ENCODE measurements at places on chromosomes 16 and 17. TPM values are rescaled to one million over a fixed set of nuclear protein-coding genes. Genes with fewer than 3 reads are reported as not detected.

DNA sequence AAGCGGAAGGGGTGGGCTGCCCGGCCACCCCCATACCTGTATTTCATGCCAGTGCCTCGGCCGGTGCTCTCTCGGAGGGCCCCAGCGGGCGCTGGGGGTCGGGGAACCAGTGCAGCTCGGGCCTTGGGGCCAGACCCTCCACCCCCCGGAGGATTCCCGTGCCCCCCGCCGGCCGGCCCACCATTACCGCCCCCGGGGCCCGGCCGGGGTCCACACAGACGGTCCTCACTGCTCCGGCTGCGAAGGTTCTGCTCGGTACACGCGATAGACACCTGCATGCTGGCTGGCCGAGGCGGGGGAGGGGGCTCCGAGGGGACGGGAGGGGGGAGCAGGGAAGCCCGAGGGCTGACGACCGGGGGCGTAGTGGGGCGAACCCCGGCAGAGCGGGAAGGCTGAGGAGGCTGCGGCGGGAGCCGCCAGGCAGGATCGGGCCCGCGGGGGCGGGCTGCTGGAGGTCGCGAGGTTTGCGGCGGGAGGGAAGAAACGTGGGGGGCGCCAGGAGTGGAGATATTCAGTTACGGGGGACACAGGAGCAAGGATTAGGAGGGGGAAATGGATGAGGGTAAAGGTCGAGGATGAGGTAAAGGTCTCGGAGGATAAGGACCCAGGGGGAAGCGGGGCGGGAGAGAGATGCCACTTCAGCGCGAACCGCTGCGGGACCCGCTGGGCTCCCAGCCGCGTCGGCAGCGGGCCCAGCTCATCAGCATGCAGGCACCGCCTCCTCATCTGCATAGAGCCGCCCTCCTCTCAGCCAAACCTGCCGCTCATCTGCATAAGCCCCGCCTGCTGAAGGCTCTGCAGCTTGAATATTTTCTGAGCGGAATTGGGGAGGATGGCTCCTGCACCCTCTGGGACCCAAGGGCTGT lies at the start of gene KCNAB3:
TSS of gene KCNAB3 (minus strand) at position 699 of the 866 bp plus-strand sequence. CDS start at position 278, 421 bp downstream.
- DNase-seq = no peak

DNA sequence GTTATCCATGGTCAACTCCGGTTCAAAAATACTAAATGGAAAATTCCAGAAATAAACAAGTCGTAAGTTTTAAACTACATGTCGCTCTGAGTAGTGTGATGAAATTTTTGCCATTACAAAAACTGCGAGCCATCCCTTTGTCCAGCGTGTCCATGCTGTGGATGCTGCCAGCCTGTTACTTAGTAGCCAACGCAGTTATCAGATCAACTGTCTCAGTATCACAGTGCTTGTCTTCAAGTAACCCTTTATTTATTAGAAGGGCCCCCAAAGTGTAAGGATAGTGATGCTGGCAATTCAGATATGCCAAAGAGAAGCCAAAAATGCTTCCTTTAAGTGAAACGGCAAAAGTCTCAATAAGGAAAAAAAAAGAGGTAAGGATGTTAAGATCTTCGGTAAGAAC lies 23.9 kb downstream of the SNN start:
- no peak for DNase-seq

DNA sequence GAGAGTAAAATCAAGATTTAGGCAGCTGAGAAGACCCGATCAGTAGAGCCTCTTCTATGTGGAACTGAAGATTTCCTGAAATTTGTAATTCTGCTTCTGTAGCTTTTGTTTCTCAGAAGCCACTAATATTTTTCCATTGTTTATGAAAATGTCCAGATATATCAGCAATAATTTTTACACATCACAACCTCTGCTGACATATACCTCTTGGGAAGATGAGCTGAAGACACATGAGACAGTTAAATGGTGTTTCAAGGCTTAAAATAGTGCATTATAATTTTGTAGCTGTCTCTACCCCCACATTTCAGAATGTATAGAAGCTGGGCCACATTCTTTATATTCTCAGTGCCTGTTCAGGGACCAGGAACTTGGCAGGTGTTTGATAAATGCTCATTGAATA lies 320.6 kb downstream of the HS3ST4 start:
- DNase-seq = no peak

DNA sequence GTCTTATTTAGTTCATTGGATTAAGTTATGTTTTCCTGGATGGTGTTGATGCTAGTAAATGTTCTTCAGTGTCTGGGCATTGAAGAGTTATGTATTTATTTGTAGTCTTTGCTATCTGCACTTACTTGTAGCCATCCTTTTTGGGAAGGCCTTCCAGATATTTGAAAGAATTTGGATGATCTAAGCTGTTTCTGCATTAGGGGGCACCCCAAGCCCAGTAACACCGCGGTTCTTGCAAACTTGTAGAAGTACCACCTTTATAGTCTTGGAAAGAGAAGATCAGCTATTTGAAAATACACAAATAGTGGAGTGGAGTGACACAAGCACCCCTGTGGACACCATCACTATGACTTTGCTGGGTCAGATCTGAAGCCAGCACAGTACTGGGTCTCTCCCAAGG lies 175.9 kb upstream of the KIF2B start:
- DNase-seq = no peak

Gene ANKRD40CL
- total RNA-seq = not detected

DNA sequence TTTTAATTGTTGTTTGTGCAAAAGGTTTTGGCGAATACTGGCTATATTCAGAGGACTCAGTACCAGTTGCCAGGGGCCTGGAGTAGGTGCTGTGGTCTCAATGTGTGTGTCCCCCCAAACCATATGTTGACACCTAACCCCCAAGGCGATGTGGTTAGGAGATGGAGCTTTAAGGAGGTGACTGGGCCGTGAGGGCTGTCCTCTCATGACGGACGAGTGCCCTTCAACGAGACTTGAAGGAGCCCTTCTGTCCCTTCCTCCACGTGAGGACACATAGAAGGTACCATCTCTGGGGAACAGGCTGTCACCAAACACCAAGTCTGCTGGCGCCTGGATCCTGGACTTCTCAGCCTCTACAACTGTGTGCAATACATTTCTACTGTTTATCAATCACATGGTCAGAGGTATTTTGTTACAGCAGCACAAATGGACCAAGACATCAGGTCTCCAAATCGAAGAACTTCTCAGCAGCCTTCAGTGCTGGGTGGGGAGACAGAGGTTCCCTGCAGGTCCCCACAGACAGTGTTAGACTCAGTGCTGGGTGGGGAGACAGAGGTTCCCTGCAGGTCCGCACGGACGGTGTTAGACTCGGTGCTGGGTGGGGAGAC lies 24.8 kb upstream of the METRNL start:
- DNase-seq = no peak

Gene MVP
- total RNA-seq = 32.9 TPM

Gene SMPD3
- total RNA-seq = 0.14 TPM

- DNase-seq = no peak
Observed at GRCh38 chr16:9092282-9092977, 986 bp downstream of the HAPSTR1 start.

- no peak for DNase-seq
Observed at GRCh38 chr16:630815-631405, at the start of gene WFIKKN1. Gene WFIKKN1, plus strand, starts transcription at chr16:630985. Its CDS starts 269 bp downstream, at chr16:631254.

GRCh38 chr16:27766236-27766925 lies 216.4 kb downstream of the KATNIP start:
- DNase-seq = no peak

Gene C16orf74
- 2.9 TPM for total RNA-seq

DNA sequence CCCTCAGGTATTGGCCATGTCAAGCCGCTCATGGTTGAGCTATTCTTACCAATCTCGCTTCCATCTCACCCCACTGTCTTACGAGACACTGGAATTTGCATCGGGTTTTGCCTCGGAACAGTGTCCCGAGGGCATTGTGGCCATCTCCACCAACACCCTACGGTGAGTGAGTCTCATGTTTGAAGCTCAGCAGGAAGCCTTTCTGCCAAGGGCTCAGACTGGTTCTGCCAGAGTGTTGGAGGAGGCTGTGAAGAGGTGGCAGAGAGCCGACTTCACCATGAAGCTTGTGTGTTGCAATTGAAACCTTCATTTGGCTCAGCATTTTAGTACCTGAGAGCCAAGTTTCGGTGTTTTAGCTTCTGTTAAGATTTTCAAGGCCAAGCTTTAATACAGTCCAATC lies 38.0 kb downstream of the SF3B3 start:
- no peak for DNase-seq

Gene NTN1
- total RNA-seq = 0.69 TPM

DNA sequence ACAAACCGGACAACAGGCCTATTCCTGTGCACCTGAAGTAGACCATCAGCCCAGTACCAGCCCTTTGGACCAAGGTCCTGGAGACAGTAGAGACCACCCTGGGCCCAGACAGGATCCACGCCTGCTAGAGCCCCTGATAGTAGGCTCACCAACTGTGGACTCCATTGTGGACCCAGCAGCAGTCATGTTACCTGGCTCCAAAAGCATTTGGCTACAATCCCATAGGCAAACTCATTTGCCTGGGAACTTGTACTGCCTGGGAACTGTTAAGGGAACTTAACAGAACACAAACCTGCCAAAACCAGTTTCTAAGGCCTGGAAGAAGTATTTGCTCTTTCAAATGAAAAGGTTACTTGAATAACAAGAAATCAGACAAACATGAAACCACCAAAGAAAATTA lies 10.0 kb upstream of the ACSM1 start:
- DNase-seq = no peak

Gene ZNF764
- total RNA-seq = 8.5 TPM

- DNase-seq = no peak
Observed at GRCh38 chr17:36131421-36131820, 27.8 kb downstream of the CCL4 start.

Gene RPL19
- 4,857 TPM for total RNA-seq

Gene SOST
- not detected for total RNA-seq

Gene KRTAP16-1
- not detected for total RNA-seq

- no peak for DNase-seq
Observed at GRCh38 chr16:63037761-63038396, 1001.6 kb upstream of the CDH8 start.

DNA sequence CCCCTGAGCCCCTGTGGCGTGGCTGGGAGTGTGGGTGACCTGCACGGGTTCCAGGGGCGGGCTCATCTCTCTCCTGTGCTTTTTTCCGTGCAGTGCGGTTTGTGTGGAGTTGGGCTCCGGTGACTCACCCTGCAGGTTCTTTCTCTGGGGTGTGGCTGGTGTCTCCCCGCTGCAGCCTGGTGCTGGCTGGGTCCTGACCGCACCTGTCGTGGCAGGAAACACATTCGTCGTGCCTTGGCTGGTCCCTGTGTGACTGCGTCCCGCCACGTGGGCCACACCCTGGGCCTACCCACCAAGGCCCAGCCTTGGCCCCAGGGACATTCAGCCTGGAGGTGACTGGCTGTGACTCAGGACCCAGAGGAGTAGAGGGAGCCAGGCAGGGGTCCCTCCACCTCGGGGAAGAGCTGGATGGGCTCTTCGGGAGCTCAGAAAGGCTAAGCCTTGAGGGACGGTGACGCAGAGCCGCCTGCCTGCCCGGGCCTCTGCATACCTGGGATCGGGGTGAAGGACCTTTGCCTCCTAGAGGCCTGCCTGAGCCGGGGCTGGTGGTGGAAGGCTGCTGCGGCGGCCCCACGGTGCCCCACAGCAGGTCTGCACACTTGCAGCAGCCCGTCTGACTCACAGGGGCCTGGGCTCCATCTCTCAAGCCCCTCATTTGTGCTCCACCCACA lies 7.8 kb downstream of the TRAF7 start:
- no peak for DNase-seq

DNA sequence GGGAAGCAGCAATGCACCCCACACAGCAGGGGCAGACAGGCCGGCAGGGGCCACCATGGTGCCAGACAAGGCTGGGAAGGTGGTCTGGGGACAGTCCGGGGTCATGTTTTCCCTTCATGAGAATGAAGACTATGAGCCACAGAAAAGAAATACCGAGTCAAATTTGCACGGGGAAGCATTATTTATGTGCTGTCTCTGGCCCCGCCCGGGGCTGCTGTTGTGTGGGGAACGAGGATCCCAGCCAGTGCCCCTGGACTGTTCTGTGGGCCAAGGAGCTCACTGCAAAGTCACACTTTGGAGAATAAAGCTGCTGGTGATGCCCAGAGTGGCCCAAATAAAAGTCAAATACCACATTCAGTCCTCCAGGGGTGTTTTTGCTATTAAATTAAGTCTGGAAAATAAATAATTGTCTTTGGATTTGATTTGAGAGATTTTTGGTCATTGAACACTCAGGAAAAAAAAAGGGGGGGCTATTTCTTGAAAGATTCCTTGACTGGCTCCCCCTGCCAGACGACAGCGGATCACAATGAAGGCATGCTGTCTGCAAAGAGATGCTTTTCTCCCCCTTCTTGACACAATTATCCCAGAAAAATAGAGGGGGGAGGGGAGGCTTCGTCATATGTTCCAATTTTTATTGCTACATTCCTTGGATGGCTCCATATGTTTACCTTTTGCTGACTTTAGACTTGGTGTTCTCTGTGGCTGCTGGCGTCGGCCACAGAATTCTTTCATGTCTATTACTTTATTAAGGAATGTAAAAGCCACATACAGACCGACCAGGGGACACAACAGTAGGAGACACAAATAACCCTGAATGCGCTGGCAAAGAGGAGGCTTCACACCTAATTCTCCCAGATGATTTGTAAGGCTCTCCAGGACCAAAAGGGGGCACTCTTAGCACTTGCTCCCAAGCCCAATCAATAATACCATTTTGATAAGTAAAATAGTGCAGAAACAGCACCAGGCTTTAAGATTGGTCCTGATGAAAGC lies 27.1 kb upstream of the ANKFN1 start:
- peak; percentile 3 for DNase-seq

GRCh38 chr16:80176114-80176513 lies 364.7 kb upstream of the DYNLRB2 start:
- DNase-seq = no peak

Gene ZNF319
- 5.9 TPM for total RNA-seq

Gene TP53TG3B
- not detected for total RNA-seq

Gene RNF43
- not detected for total RNA-seq

GRCh38 chr16:87056083-87056482 lies 261.1 kb downstream of the C16orf95 start:
- DNase-seq = no peak

- peak; percentile 33 for DNase-seq
Observed at GRCh38 chr16:13936596-13937081, 16.7 kb downstream of the ERCC4 start.

Gene AXIN2
- 0.06 TPM for total RNA-seq

- DNase-seq = no peak
Observed at GRCh38 chr16:81539759-81540472, 95.3 kb downstream of the CMIP start.

GRCh38 chr17:72338847-72339790 lies 218.3 kb downstream of the SOX9 start:
- DNase-seq = peak; percentile 89

GRCh38 chr16:27367461-27368357 lies 34.3 kb upstream of the IL21R start:
- DNase-seq = peak; percentile 43

Gene CBFB
- 111 TPM for total RNA-seq

All from NCI-H460 (cell line).